ENCODE measurements at places on chromosomes 7 and 10.

- DNase-seq = no peak
These were observed 13.5 kb downstream of the SFMBT2 start for GRCh38 chr10:7397049-7398035.

DNA sequence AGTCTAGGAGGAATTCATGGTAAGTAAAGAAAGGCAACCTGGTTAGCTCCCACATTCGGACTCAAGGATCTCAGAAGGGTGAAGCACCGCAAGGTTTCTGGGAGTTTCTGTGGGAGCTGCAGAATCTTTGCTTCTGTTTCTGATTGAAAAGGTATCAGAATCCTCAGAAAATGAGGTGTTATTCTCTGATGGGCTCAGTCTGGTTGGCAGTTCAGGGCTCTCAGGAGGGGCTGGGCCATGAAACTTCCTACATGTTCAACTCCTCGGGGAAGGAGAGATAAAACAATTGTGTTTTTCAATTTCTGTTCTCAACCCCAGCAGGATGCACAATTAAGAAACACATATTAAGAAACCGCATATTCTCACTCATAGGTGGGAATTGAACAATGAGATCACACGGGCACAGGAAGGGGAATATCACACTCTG is 9.1 kb downstream of the OR2A7 start:
- no peak for DNase-seq

DNA sequence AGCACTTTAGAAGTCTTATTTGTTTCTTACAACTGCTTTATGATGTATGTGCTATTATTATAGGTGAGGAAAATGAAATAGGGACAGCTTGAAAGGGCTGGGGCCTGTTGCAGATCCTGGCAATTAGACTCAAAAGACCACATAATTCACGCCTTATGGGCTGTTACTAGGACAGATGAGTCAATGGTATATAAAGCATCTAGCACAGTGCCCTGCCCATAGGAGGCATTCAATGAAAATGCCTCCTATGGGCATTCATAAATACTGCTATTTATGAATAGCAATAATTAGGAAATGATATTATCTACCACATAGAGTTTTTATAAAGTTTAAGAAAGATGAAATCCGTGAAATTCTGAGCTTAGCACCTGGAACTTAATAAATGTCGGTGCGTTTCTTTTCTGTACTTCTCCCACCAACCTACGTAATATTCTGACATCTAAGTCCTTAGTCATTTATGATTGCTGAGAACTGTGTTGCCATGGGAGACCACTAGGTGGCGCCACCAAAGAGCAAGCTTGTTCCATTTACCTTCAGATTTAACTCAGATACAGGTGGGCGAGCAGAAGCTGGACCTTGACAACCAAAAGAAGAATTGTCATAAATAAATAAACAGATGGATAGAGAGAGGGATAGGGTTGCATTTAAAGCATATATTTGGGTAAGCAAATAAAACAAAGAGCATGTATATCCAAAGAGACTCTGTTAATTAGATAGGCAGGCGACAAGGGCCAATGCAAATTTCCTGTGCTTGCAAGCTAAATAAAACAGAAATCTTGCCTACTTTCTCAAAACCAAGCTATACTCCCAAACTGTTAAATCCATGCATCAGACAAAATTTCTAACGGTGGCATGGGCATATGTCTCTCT is 699.9 kb downstream of the INHBA start:
- no peak for DNase-seq

GRCh38 chr7:107686816-107687387 is 26.3 kb downstream of the SLC26A4 start:
- no peak for DNase-seq

- no peak for DNase-seq
These were observed 491.7 kb downstream of the CCSER2 start for GRCh38 chr10:84820120-84820519.

GRCh38 chr10:42637648-42638054 is 719 bp downstream of the ZNF33B start:
- no peak for DNase-seq

GRCh38 chr10:84267503-84268126 is 22.8 kb downstream of the RGR start:
- DNase-seq = no peak

DNA sequence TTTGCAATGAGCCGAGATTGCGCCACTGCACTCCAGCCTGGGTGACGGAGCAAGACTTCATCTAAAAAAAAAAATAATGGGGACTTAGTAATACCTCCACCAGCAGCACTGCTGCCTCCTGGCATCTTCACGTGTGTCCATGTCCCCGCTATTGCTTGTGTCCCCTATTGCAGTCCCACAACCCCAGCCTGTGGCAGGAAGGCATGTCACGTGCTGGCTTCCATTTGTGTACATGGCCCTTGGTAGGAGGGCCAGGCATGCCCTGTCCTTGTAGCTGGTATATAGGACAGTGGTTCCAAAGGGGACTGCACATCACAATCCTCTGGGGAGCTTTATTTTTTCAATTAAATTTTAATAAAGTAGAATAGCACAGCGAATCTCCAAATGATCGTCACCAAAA is 5.7 kb downstream of the ZNF783 start:
- no peak for DNase-seq

- no peak for DNase-seq
These were observed 7.1 kb upstream of the TAS2R39 start for GRCh38 chr7:143176128-143176527.

DNA sequence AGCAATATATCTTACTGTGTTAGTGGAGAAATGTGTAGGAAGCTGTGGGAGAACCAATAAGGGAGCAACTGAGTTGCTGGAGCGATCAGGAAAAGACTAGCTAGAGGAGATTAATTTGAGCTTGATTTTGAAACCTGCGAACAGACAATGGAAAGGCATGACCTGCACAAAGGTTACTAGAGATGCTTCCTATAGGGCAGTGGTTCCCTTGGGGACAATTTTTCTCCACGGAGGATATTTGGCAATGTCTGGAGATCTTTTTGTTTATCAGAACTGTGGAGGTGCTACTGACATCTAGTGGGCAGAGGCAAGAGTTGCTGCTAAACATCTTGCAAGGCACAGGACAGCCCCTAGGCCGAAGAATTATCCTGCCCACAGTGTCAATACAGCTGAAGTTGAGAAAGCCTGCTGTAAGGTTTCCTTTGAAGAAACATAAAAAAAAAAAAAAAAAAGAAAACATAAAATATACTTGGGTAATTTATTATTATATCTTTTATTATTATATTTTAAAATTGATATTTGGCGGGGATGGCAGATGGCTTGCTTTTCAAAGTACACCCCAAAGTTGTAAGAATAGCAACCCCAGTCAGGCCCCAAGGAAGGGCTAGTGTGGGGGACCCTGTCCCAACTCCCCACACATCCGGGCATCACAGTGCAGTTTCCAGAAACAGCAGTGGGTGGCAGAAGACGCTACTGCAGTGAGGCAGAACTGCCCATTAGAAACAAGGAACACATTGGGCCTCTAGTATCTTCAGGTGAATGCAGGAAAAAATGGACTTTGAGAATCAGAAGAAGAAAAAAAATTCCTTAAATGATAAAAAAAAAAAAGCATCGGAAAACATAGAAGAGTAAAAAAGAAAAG is 481.6 kb downstream of the SH2D4B start:
- no peak for DNase-seq

GRCh38 chr10:32951111-32951510 is 6.9 kb downstream of the ITGB1 start:
- no peak for DNase-seq

- no peak for DNase-seq
These were observed 88.0 kb upstream of the PRSS58 start for GRCh38 chr7:142345811-142346210.

DNA sequence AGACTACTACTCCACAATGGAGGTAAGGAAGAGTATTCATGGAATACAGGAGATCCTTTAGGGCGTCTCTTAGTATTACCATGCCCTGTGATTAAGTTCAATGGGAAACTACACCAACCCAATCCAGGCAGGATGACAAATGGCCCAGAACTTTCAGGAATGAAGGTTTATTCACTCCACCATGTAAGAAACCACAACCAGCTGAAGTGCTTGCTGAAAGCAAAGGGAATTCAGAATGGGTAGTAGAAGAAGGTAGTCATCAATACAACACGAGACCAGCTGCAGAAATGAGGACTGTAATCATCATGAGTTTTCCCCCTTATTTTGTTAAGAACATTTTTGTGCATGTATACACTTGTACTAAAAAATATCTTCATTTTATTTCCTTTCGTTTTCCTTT is 76.6 kb downstream of the GPR37 start:
- no peak for DNase-seq

DNA sequence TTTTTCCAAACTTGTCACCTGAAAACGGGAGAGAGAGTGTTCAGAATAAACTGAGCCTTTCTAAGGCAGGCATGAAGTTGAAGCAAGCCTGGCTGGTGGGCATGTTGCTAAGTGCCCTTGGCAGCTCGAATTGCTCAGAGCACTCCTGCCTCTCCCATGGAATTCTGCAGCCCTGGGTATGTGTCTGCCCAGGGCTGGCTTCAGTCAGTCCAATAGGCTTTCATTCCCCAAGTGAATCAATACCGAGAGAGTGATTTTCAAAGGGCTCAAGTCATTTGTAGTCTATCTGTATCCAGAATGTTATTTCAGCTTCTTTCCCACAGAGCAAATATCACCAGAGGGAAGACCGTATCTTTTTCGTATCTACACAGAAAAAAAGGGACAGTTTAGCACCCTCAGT is 415.5 kb upstream of the COBL start:
- no peak for DNase-seq

DNA sequence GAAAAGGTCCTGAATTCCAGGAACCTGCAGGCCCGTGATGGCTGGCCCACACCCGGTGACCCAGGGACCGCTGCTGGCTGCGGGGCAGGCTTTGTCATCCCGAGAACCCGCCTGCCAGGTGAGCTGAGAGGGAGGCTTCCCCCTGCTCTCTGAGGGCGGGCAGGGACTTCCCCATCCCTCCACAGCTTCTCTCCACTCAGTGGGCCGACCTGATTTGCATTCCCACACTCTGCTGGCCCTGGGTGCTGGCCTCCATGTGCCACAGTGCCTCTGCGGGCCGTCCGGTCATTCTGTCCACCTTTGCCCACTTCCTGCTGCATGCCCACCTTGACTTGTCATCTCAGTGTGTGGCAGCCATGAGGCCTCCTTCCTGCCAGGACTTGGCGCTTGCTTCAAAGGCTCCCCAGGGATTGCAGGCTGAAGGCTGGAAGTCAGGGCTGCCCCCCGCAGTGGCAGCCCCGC is 35.3 kb downstream of the PALD1 start:
- no peak for DNase-seq

- no peak for DNase-seq
These were observed 63.1 kb downstream of the PYROXD2 start for GRCh38 chr10:98351831-98352402.

DNA sequence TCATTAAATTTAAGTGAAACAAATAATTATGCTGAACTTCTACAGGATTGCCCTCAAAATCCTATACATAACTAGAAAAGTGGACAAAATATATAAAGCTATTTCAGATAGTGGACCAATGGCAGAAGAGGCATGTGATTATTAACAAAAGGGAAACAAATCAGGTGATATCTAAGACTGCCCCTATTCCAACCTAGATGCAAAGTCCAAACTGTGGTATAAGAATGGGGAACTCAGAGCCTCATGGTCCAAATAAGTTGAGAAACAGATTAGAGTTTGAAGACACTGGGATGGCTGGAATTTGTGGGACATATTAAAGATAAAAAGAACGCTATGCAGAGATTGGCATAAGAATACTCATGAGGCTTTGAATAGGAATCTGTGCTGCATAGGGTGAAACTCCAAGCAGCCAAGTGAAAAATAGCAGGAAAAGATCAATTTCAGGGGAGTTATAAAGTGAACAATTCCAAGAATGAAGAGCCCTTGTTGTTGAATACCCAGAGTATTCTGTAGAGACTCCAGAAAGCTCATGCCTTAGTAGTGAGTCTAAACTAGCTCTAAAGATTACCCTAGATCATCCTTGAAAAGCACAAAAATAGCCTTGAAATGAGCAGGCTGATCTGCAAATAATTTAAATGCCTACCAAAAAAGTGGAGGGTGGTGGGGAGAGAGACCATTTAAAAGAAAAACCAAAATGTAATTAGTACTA is 152.4 kb downstream of the IMMP2L start:
- DNase-seq = no peak

DNA sequence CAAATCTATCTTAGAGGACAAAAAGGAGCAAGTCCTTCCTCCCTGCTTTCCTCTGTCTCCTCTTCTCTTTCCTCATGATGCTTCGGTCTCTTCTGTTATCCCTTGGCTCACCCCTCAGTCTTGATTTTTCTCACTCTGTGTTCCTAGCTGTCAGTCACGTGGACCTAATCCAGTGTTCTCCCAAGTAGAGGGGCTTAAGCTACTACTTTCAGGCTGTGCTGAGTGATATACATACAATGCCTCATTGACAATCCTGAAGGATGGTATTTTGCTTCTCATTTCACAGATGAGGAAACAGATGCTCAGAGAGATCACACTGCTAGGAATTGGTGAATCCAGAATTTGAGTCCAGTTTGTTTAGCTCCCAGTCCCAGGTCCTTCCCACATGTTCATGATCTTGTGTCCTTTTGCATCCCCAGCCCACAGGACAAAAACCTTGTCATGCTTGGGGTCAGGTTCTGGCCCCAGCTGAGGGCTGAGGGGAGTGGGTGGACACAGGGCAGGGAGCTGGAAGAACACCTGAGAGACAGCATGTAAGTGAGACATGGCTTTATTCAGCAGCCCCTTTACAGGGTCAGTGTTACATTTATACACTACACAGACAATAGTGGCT is 50.5 kb upstream of the KMT2E start:
- DNase-seq = no peak

DNA sequence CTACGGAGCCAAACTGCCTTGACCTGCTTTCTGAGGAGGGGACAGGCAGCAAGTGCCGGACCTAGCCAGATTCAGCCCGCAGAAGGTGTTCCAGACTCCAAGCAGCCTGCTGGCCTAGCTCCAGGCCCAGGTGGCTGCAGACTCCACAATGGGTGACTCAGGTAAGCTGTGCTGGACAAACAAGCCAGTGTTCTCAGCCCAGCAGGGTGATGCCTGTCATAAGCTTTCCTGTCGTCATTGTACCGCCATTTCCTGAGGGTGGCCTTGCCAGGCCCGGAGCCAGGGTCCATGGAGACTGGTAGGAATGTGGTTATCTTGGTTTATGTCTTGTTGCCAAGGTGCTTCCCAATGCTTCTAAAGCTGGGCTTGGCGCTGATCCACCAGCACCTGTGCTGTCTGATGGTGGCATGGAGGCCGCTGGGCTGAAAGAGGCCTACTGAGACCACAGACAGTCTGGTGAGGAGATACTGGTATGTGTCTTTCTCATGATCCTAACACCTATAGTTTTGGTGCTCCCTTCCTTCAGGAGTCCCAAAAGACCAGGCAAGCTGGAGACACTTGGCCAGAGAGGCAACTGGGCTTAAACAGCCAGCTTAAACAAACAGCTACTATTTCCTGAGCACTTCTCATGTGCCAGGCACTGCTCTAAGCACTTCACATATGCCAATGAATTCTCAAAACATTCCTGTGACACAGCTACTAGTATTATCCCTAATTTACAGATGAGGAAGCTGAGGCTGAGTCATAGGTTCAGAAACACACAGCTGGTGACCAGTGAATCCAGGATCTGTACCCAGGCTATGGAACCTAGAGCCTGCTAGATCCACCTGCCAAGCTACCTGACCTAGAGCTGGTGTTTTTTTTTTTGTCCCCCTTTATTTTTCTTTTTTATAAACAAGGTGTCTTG is 42.0 kb downstream of the ZC3HC1 start:
- no peak for DNase-seq

GRCh38 chr10:71889388-71889987 is 38.4 kb upstream of the PSAP start:
- no peak for DNase-seq

- DNase-seq = no peak
These were observed 19.9 kb upstream of the ATOH7 start for GRCh38 chr10:68251625-68252495.

All from cardiac septum (tissue), 1 donor.